ENCODE measurements at places on chromosomes 7 and 10. TPM values are rescaled to one million over a fixed set of nuclear protein-coding genes. Genes with fewer than 3 reads are reported as not detected.
A peak's percentile ranks its signal among the peaks of the same experiment; 100 is the strongest.

Gene TMEM225B
- total RNA-seq = 0.24 TPM

Gene SKIDA1
- 2.3 TPM for total RNA-seq

Gene A1CF
- total RNA-seq = 47.6 TPM

Gene FKBP6
- 0.12 TPM for total RNA-seq

Gene CRHR2
- not detected for total RNA-seq

Gene ACTR3C
- 17.7 TPM for total RNA-seq

Gene POLR2J2
- total RNA-seq = 1.6 TPM

Gene NET1
- total RNA-seq = 96.4 TPM

Gene AOAH
- total RNA-seq = 2.4 TPM

Gene PCLO
- 8.1 TPM for total RNA-seq

- H3K4me1 ChIP-seq = no peaks in the 10 kb centered on the region
- DNase-seq = no peak
- no peak overlapping the region for H3K27ac ChIP-seq
- H3K4me3 ChIP-seq = no peak overlapping the region
- H3K36me3 ChIP-seq = no peaks in the 10 kb centered on the region
These were observed 55.6 kb downstream of the NOC3L start for GRCh38 chr10:94307046-94307615.

GRCh38 chr10:72292223-72292691 lies 18.5 kb downstream of the DDIT4 start:
- peak overlapping the region; percentile 84 for H3K27ac ChIP-seq
- DNase-seq = peak; percentile 64
- H3K36me3 ChIP-seq = no peaks in the 10 kb centered on the region

DNA sequence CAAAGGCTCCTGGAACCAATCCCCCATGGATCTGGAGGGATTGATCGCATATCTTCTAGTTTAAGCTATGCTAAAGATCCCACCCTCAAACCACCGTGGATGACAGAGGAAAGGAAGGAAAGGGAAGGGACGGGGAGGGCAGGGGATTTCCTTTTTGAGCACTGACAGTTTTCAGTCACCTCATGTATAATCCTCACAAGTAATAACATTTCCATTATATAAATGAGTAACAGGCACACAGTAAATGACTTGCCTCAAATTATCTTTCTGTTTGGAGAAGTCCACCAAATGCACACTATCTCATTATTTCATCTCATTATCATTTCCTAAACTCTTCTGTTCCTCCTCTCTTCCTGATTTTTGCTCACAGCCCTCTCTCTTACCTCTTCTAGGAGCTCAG lies 127.1 kb upstream of the AOAH start:
- no peaks in the 10 kb centered on the region for H3K27me3 ChIP-seq
- no peak overlapping the region for H3K4me3 ChIP-seq
- H3K27ac ChIP-seq = no peak overlapping the region
- H3K4me1 ChIP-seq = no peaks in the 10 kb centered on the region
- no peak for DNase-seq

DNA sequence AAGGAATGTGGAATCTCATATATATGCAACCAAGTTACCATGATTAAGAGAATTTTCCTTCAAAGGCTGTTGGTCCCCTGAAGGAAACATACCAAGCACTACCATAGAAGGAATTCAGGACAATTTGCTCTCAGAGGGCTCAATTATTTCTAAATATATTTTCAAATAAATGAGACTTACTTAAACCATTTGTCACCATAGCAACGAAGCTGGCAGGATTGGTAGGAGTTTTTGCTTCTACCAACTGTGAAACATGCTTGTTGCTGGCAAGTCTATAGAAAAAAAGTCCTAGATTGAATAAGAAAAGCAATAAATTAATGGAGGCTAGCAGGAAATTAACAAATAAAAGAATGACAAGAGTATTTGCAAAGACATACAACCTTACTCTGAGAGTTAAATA lies 156.9 kb upstream of the NPSR1 start:
- H3K27ac ChIP-seq = no peak overlapping the region
- H3K36me3 ChIP-seq = no peaks in the 10 kb centered on the region
- no peak overlapping the region for H3K4me3 ChIP-seq
- H3K27me3 ChIP-seq = no peaks in the 10 kb centered on the region
- H3K4me1 ChIP-seq = no peaks in the 10 kb centered on the region

- H3K4me1 ChIP-seq = no peaks in the 10 kb centered on the region
- H3K27me3 ChIP-seq = no peaks in the 10 kb centered on the region
- no peak overlapping the region for H3K4me3 ChIP-seq
These were observed 59.4 kb downstream of the CUZD1 start for GRCh38 chr10:122786269-122786668.

DNA sequence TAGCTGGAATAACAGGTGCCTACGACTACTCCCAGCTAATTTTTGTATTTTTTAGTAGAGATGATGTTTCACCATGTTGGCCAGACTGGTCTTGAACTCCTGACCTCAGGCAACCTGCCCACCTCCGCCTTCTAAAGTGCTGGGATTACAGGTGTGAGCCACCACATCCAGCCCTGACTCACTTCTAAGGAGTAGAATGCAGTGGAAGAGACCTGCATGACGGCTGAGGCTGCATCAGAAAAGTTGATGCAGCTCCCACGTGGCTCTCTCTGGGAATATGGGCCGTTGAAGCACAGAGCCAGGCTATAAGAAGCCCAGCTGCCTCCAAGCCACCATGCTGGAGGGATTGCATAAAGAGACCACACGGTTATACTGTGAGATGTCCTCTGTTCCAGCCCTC lies 21.6 kb upstream of the ASL start:
- H3K4me1 ChIP-seq = peaks cover 6% of the 10 kb centered on the region
- H3K4me3 ChIP-seq = no peak overlapping the region
- no peak overlapping the region for H3K27ac ChIP-seq
- no peaks in the 10 kb centered on the region for H3K36me3 ChIP-seq

GRCh38 chr7:135217645-135218509 lies 6.6 kb upstream of the WDR91 start:
- no peaks in the 10 kb centered on the region for H3K36me3 ChIP-seq
- no peak overlapping the region for H3K27ac ChIP-seq
- no peaks in the 10 kb centered on the region for H3K27me3 ChIP-seq
- H3K4me3 ChIP-seq = no peak overlapping the region
- no peaks in the 10 kb centered on the region for H3K4me1 ChIP-seq
- DNase-seq = peak; percentile 34

GRCh38 chr10:74056050-74056818 lies 58.3 kb downstream of the VCL start:
- H3K27ac ChIP-seq = peak overlapping the region; percentile 78
- H3K4me1 ChIP-seq = peaks cover 17% of the 10 kb centered on the region
- H3K27me3 ChIP-seq = no peaks in the 10 kb centered on the region
- no peak overlapping the region for H3K4me3 ChIP-seq

GRCh38 chr10:15516256-15517085 lies 145.4 kb upstream of the FAM171A1 start:
- H3K36me3 ChIP-seq = no peaks in the 10 kb centered on the region
- H3K4me3 ChIP-seq = no peak overlapping the region
- DNase-seq = no peak
- no peak overlapping the region for H3K27ac ChIP-seq

DNA sequence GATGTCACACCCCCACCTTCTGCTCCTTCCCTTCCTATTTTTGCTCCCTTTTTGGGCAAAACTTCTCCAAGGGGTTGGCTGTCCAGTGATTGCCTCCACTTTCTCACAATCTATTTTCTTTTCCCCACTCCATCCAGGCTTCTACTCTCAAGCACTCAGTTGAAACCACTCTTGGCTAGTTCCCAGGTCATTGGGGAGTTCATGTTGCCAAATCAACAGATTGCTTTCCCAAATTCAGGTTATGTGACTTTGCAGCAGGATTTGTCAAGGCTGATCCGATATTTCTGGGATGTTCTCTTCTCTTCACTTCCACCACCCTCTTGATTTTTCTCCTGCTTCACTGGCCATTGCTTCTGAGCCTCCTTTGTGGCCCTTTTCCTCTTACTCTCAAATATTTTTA lies 258.7 kb upstream of the SLC26A5 start:
- H3K4me1 ChIP-seq = no peaks in the 10 kb centered on the region
- H3K36me3 ChIP-seq = no peaks in the 10 kb centered on the region
- H3K27ac ChIP-seq = no peak overlapping the region
- no peaks in the 10 kb centered on the region for H3K27me3 ChIP-seq
- no peak overlapping the region for H3K4me3 ChIP-seq
- no peak for DNase-seq

- DNase-seq = no peak
- no peaks in the 10 kb centered on the region for H3K36me3 ChIP-seq
- H3K27me3 ChIP-seq = no peaks in the 10 kb centered on the region
- H3K4me1 ChIP-seq = no peaks in the 10 kb centered on the region
These were observed 152.5 kb upstream of the STK17A start for GRCh38 chr7:43430411-43430810.

DNA sequence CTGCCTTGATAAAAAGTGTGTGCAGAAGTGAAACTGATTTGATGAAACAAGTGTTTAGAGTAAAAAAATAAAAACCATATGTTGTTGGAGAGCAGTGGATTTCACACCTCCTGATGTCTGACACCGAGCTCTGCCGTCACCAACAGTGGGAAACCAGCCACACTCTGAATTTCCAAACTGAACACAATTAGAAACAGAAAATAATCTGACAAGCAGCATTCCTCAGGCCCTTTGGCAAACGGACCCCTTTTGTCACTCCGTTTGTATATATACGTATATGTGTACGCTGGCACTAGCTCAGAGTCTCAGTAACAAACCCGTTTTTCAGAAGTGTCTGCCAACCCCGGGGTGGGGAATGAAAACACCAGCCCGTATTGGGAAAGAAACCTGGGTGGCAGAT lies 32.4 kb downstream of the TACC2 start:
- peak overlapping the region; percentile 97 for H3K27ac ChIP-seq
- no peaks in the 10 kb centered on the region for H3K36me3 ChIP-seq
- no peak overlapping the region for H3K4me3 ChIP-seq
- no peaks in the 10 kb centered on the region for H3K27me3 ChIP-seq
- H3K4me1 ChIP-seq = peaks cover 23% of the 10 kb centered on the region

DNA sequence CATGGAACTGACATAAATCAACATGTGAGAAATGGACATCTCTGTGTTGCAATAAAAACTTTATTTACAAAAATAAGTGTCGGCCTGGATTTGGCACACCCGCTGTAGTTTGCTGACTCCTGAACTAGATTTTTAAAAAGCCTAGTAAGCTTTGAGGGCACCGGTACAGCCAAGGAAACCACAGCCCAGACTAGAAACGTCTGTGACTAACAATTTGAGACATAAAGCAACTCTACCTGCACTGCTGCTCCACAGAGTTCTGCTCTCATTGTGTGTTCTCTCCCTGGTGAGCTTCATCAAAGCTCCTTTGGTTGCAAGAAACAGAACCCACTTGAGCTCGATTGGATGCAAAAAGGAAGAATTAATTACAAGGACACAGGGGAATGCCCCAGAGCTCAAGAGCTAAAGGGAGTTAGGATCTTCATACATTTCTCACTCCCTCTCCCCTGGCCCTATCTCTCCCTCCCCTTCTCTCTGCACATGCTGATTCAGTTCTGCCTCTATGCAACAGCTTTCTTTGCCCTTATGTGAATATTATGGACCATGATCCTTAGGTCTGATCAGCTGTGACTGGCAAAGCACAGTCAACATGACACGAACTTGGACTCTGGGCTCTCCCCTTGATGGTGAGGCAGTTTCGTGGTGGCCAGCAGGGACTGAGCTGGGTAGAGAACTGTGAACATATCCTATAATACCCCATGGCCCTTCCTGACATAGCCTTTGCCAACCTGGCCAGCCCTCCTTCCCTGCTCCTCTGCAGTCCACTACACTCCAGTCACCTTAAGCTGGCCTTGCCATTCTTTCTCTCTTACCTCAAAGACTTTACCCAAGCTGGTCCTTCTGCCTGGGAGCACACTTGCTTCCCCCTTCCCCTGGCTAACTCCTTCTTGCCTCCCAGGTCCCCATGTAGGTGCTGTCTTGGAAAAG lies 77.5 kb upstream of the YAE1 start:
- no peaks in the 10 kb centered on the region for H3K4me1 ChIP-seq
- H3K4me3 ChIP-seq = no peak overlapping the region
- H3K36me3 ChIP-seq = no peaks in the 10 kb centered on the region
- no peak for DNase-seq
- H3K27ac ChIP-seq = no peak overlapping the region
- no peaks in the 10 kb centered on the region for H3K27me3 ChIP-seq

GRCh38 chr7:84508606-84509005 lies 314.0 kb upstream of the SEMA3A start:
- no peak overlapping the region for H3K4me3 ChIP-seq
- no peaks in the 10 kb centered on the region for H3K36me3 ChIP-seq
- DNase-seq = no peak
- no peaks in the 10 kb centered on the region for H3K4me1 ChIP-seq

DNA sequence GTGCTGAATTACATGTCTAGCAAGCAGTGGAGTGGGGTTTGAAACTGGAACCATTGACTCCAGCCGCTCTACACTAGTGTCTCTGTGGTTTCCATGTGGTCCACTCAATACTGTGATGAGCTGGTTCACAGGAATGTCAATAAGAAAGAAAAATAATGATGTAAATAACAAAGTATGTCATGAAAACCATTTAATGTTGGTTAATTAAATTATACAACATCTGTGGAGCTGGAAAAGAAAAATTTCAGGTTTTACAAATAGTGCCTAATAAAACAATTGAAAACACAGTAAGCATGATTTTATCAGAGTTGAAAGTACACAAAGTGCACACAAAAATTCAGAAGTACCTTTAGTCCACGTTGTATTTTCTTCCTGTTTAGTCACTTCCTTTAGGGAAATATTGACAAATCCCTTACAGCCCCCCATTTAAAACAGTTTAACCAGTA lies 28.7 kb upstream of the NAMPT start:
- no peaks in the 10 kb centered on the region for H3K4me1 ChIP-seq
- no peak overlapping the region for H3K27ac ChIP-seq

GRCh38 chr7:83072576-83073517 lies 89.8 kb downstream of the PCLO start:
- H3K4me1 ChIP-seq = no peaks in the 10 kb centered on the region
- H3K36me3 ChIP-seq = no peaks in the 10 kb centered on the region

DNA sequence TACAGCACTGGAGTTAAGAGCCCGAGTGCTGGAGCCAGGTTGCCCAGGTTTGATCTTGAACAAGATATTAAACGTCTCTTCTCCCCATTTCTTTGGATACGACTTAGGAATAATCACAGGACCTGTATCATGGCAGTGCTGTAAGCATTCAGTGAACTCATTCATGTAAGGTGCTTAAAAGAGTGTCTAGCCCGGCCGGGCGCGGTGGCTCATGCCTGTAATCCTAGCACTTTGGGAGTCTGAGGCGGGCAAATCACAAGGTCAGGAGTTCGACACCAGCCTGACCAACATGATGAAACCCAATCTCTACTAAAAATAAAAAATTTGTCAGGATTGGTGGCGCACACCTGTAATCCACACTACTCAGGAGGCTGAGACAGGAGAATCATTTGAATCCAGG lies 40.8 kb downstream of the CHST15 start:
- no peak overlapping the region for H3K27ac ChIP-seq
- no peaks in the 10 kb centered on the region for H3K4me1 ChIP-seq
- H3K4me3 ChIP-seq = no peak overlapping the region
- no peaks in the 10 kb centered on the region for H3K27me3 ChIP-seq

- H3K4me3 ChIP-seq = no peak overlapping the region
- no peaks in the 10 kb centered on the region for H3K36me3 ChIP-seq
- H3K4me1 ChIP-seq = no peaks in the 10 kb centered on the region
- H3K27me3 ChIP-seq = peaks cover 2% of the 10 kb centered on the region
These were observed 43.5 kb upstream of the CAMK2B start for GRCh38 chr7:44368885-44369284.

Measured in hepatocyte (in vitro differentiated cells).